ENCODE measurements at places on chromosomes 16 and 17.

DNA sequence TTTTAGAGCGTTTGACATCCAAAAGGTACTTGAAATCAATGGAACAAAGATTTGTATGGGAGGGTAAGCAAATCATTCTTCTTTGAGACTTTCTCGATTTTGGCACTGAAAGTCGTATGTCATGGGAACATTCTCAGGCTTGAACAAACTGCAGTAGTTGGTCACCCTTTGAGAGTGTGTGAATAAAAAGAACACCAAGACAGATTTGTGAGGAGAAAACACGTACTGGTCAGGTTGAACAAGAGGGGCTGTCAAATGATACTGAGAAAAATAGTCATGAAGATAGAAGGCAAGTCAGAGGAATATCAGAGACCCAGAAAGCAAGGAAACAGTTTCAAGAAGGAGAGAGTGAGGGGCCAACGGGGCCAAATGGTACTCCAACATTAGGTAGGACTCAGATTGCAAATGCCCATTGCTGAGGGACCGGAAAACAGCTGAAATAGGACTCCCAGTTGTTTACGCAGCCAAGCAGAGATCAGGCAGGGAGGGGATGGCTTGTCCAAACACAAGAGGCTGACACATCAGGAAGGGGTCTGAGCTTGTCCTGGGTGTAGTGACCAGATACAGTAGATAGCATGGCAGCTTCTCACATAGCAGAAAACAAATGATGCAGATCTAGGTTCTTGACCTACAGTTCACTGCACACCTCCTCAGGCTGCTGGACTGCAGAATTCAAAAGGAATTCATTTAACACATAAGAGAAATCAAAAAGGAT is 74.5 kb upstream of the MYOCD start:
- no peak for DNase-seq

DNA sequence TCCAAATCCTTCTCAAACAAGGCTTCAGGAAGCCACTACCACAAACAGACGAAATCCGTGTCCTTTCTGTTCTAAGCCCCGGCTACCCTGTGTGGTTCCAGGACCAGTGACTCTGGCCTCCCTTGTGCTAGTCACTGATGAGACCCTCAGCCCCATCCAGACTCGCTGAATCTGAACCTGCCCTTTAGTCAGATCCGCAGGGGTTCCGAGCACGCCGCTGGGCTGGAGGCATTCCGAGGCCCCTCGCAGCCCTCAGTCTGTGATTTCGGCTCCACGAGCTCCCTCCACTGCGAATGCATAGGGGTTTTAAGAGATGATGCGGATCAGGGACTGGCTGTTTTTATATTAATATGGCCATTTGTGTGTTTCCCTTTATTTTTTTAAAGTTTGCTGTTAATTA is 292.7 kb downstream of the IRF8 start:
- no peak for DNase-seq

DNA sequence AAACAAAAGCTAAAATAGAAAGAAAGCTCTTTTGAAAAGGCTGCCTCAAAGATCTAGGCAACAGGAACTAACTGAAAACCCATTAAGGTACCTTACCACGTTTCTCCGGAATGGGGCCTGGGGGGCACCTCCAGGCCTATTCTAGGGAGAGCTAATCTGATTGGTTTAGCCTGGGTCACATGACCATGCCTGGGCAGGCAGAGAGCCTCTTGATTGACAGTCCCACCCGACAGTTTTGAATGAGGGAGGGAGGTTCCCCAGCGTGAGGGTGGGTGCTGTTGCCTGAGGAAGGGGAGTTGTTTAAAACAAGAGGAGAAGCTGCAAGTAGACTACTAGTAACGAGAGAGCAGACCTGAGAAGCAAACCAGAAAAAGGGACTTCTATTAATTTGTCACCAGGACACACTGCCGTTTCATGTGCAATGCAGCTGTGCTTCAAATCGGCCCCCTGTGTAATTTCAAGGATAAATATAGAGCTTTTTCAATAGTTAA is 143.4 kb upstream of the HS3ST2 start:
- DNase-seq, result no peak

- peak; percentile 94 for DNase-seq
Measured at GRCh38 chr17:47305302-47305923, 18.3 kb upstream of the EFCAB13 start.

- no peak for DNase-seq
Measured at GRCh38 chr16:74053826-74054225, 242.8 kb upstream of the PSMD7 start.

GRCh38 chr16:3020247-3020603 is at the start of gene TNFRSF12A:
TSS of gene TNFRSF12A (plus strand) at chr16:3020368. CDS start at chr16:3020398, 30 bp downstream.
- DNase-seq, result peak; percentile 35

- DNase-seq, result peak; percentile 29
Measured at GRCh38 chr17:63774141-63774968, at the start of gene DDX42. TSS of gene DDX42 (plus strand) at chr17:63774170. CDS start at chr17:63787050, 12,880 bp downstream.
